ENCODE measurements at places on chromosomes 4 and X.

- no peak for DNase-seq
These were observed 649 bp upstream of the VBP1 start for GRCh38 chrX:155215443-155216178.

- no peak for DNase-seq
These were observed 338.9 kb upstream of the FAM241A start for GRCh38 chr4:111806331-111806730.

DNA sequence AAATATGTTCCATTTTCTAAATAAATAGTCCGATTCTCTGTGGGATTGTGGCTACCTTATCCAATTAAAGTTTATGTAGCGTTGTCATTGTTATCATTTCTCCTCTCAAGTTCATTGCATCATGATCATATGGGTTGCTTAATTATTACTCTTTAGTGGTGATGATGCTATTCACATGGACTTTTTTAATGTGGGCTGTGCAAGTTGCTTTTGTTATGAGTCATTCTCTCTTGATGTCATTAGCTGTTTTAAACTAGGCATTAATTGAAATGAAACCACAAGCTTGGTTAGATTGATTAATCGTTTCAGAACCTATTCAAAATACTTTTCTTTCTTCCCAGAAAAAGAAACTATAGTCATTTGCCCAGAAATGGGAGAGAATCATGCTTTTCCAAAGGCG lies 38.2 kb downstream of the NHS start:
- DNase-seq: no peak

DNA sequence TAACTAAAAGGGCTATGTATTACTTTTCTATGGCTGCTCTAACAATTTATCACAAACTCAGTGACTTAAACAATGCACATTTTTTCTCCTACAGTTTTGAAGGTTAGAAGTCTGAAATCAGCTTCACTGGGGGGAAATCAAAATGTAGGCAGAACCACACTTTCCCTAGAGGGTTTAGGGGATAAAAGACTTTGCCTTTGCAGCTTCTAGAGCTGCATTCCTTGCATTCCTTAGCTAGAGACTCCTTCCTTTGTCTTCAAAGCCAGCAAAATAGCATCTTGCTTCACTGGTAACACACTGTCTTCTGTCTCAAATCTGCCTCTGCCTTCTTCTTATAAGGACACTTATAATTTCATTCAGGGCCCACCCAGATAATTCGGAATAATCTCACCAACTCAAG lies 152.4 kb upstream of the SPIN4 start:
- DNase-seq: no peak

DNA sequence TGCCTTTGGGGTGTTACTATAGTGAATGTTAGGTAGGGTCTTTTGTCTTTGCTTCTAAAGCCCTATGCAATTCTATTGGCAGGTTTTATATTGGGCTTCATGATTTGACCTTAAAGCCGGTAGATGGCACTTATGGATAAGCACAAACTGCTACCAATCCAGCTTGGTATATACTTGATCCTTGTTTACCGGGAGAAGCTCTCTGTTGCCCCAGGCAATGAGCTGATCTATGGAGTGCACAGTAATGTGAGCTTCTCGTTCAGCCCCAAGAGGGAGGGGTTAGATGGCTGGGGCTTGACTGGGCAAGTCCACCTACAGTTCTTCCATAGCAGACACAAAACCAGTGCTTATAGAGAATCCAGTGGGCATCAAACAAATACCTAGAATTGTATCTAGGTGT lies 287.2 kb upstream of the CT83 start:
- no peak for DNase-seq

- DNase-seq: no peak
These were observed 146.5 kb upstream of the MSX1 start for GRCh38 chr4:4712800-4713528.

GRCh38 chr4:100366213-100366612 lies 151.6 kb downstream of the EMCN start:
- DNase-seq: no peak

GRCh38 chrX:118603981-118604380 lies 108.4 kb downstream of the DOCK11 start:
- peak; percentile 1 for DNase-seq

DNA sequence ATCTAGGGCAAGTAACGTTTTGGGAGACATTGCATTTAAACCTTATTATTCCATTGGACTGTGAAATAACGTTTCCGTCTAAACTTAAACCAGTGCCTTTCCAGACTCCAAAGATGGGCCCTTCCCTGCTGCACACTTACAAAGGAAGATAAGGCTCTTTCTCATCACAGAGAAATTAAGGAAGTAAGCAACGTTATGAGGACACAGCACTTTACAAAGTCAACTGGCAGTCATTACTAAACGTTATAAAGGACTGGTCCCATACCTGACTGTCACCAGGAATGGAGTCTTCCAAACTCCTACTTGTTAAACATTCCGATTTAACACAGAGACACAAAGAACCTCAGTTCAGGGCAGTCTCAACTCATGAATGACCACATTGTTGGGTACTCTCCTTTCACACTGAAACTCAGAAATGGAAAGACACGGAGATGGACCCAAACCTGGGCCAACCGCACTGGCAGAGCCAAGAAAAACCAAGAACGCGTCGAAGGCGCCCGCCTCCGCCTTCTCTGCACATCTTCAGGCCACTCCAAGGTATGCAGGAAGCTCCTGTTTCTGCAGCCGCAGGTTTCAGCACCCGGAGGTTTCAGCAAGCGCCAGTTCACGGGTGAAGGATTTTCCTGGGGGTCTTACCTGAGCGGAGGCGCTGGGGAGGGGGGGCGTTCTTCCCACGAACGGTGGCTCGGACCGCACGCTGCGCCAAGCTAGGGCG lies 670 bp downstream of the PAPSS1 start:
- DNase-seq: no peak

GRCh38 chr4:182885738-182886077 lies 31.5 kb downstream of the DCTD start:
- DNase-seq: no peak

GRCh38 chr4:76673362-76673761 lies 224.6 kb downstream of the SOWAHB start:
- DNase-seq: no peak

GRCh38 chr4:89254847-89255246 lies 52.8 kb downstream of the GPRIN3 start:
- DNase-seq: no peak

GRCh38 chr4:102612824-102613366 lies 111.7 kb downstream of the NFKB1 start:
- DNase-seq: no peak

DNA sequence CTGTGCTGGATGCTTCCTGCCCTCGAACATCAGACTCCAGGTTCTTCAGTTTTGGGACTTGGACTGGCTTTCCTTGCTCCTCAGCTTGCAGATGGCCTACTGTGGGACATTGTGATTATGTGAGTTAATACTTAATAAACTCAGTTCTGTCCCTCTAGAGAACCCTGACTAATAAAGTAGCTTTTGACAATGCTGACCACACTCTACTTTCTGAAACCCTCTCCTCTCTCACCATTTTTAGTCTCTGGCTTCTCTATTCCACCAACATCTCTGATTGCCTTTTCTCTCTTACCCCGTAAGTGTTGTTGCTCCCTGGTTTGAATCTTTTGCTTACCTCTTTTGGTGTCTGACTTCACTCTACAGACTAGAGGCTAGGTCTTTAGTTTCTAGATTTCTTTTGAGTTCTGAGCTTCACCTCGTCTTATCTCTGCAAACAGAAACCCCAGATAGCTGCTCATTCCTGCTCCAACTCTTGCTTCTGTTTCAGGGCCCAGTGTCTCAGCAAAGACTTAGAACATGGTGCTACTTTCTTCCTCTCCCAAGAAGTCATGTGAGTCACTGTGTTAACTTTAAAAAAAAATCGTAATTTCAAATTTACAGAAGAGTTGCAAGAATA lies 11.4 kb downstream of the TMSB4X start:
- no peak for DNase-seq

DNA sequence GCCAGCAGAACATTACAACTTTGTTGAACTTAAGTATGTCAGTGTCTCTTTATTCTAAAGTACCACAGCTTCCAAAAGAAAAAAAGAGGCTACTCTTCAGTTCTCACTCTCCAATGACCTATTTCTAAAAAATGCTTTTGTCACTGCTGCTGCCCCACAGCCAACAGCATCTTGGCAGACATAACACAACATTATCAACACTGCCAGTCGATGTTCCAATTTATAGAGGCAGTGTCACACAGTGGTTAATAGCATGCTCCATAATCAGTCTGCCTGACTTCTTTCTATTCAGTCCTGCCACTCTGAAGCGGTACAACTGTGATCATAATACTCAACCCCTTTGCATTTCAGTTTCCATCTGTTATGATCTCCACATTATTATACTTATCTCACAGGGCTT lies 69.2 kb downstream of the PLS3 start:
- DNase-seq: no peak

DNA sequence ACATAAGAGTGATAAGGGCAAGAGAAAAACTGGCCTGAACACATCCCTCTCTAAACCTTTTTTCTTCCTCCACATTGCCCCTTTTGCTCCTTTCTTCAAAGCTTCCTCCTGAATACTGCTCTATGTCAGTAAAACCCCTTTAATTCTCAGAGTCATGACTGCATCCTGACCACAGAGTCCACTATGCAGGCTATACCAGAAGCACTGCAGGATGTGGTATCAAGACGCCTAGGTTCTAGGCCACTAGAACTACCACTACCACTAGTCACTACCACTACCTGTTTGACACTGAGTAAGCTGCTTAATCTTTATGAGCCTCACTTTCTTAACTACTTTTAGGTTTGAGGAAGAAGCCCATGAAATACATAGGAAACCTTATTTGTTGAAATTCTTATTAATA lies 38.7 kb downstream of the ARHGEF9 start:
- no peak for DNase-seq

DNA sequence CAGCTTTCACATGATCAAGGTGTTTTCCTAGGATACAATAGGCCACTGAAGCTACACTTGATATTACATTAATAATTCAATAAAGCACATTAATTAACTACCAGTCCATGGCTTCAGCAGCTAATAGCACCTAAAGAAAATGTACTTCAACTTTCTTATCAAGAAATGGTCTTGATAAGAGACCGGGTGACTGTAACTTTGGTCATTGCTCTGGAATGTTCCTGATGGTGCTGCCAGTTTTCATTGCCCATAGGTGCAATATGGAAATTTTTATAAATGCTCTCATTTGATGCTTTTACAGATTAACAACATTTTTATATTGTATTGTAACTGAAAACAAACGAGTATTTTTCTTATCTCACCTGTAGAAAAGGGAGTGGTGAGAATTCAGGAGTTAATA lies 165.4 kb downstream of the SHROOM3 start:
- no peak for DNase-seq

- no peak for DNase-seq
These were observed 6.5 kb downstream of the P2RY4 start for GRCh38 chrX:70253377-70254062.

DNA sequence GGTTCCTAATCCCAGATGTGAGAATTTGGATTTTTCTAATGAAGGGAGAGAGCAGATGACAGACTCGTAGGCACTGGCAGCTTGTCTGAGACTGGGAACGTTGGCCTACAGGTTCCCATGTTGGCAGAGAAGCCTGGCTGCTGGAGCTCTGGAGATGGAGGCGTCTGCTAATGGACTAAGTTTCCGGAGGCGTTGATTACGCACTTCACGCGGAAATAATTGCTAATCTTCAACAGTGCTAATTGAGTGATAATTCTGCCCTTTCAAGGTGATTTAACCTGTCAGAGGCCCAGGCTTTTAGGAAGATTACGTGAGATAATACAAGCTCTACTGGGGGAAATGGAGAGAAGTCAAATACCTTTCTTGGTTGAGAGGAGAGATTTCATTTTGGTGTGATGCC lies 77.4 kb downstream of the PSAPL1 start:
- peak; percentile 26 for DNase-seq

- DNase-seq: no peak
These were observed 111.6 kb downstream of the MAGEB17 start for GRCh38 chrX:16278927-16279326.

- no peak for DNase-seq
These were observed 407.9 kb upstream of the AADAT start for GRCh38 chr4:170497689-170498088.

GRCh38 chrX:24301060-24301459 lies 12.8 kb downstream of the SUPT20HL2 start:
- no peak for DNase-seq

DNA sequence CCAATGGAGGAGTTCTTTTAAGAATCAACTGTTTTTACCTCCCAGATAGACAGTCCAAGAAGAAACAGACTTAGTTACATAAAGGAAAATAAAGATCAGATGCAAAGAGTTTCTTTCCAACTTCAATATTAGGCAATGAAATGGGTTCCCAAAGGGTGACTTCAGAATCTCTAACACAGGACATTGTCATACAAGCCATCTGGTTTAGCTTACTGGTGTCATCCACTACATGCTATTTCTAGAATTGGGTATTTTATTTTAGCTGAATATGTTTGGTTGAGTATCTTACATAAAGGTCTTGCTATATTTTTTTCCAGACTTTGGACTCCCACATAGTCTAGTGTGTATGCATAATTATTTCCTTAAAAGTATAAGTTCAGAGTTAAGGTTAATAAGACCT lies 162.1 kb upstream of the SLC7A11 start:
- no peak for DNase-seq

GRCh38 chrX:109660435-109661143 lies 35.6 kb upstream of the KCNE5 start:
- no peak for DNase-seq

GRCh38 chr4:17552427-17552826 lies 24.6 kb upstream of the LAP3 start:
- DNase-seq: no peak

DNA sequence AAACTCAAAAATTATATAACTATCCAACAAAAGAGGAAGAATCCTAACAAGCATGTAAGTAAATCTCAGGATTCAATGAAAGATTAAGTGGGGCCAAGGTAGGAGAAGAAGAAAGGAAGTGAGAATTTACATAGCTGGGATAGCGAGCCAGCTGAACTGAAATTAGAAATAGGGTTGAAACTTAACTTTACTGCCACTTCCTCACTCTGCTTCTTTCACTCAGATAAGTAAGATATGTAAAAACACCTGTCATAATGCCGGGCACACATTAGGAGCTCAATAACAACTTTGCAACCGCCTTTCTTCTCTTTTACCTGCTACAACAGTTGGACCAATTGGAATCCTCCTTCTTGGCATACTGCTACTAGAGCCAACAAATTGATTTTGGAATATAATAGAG lies 129.4 kb downstream of the CNKSR2 start:
- no peak for DNase-seq

DNA sequence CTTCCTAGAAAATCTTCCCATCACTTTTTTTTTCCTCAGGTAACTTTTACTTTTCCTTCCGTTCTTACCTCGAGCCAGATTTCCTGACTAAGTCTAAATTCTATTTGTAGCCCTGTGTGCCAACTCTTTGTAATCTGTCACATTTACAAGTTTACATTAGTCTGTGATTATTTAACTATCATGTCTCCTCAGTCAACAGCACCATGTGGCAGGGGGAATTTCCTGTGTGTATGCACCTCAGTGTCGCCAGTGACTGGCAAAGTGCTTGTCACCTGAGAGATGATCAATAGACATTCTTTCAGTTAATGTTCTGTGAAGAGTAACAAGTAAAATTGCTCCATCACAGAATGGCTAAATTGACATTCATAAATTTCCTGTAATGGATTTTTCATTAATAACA lies 468.5 kb downstream of the PDGFC start:
- DNase-seq: no peak

GRCh38 chr4:109861916-109862511 lies 14.1 kb downstream of the LRIT3 start:
- DNase-seq: no peak

GRCh38 chr4:137749466-137749865 lies 217.2 kb upstream of the PCDH18 start:
- DNase-seq: no peak

- no peak for DNase-seq
These were observed 30.1 kb downstream of the RASSF6 start for GRCh38 chr4:73589887-73590801.

GRCh38 chr4:52407545-52407944 lies 251.6 kb downstream of the USP46 start:
- no peak for DNase-seq

All from amygdala (tissue), 56 donors.